AG10803 (cell line): ENCODE measurements at places on chromosomes 4 and X.
A peak's percentile ranks its signal among the peaks of the same experiment; 100 is the strongest.

DNA sequence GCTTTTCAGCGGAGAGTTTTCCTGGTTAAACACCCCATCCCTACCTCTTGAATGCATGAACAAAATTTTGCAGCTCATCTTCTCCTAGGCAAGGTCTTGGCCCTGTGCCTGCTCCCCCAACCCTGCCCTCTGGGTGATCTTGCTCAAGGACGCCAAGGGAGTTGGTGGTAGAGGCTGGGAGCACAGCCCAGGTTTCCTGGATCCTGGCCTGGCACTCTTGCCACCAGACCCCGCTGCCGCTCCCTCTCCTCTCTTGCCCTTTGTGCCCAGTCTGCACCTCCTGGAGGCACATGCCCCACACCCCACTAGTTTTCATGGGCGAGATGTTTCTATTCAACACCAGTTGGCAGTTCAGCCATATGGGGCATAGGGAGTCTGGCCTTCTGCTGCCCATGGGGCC, 37.3 kb downstream of the TSC22D3 start:
- no peak for DNase-seq

- DNase-seq = no peak
These were observed 126.6 kb upstream of the ACSL4 start for GRCh38 chrX:109859651-109860050.

DNA sequence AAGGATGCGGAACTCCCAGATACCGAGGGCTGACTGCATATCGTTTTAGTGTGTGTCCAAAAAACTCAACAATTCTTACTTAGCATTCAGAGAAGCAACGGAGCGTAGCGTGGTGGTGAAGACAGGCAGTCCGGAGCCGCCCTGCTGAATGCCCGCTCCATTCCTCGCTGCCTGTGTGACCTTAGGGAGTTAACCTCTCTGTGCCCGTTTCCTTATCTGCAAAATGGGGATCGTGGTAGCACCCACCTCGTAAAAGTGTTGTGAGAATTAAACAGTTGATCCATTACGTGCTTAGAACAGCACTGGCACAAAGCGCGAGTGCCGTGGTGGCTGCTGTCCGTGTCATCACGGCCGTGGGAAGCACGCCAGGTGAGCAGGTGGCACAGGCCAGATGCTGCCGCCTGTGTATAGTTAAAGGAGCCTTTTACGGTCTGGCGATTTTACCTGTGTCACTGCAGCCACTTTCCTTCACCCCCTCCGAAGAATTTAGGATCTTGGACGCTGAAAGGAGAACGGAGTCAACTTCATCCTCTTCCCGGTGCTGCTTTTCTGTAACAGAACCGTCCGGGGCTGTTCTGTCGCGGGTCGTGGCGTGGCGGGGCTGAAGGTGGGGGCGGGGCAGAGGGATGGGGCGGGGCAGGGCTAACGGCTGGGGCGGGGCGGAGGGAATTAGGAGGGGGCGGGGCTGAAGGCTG, 885 bp downstream of the CCDC110 start:
- DNase-seq = peak; percentile 12

DNA sequence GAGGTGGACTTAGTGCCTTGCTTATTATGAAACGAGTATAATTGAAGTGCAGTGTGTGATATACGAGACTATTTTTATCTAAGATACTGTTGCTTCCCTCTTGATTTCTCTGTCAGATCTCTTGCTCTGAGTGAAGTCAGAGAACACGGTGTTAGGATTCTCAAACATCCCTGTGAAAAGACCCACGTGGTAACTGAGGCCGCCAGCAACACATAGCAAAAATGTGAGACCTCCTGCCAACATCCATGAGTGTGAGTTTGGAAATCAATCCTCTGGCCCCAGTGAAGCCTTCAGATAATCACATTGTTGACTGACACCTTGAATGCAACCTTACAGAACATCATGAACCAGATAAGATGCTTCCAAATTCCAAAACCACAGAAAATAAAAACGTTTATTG, 954.4 kb downstream of the FAT4 start:
- peak; percentile 50 for DNase-seq

DNA sequence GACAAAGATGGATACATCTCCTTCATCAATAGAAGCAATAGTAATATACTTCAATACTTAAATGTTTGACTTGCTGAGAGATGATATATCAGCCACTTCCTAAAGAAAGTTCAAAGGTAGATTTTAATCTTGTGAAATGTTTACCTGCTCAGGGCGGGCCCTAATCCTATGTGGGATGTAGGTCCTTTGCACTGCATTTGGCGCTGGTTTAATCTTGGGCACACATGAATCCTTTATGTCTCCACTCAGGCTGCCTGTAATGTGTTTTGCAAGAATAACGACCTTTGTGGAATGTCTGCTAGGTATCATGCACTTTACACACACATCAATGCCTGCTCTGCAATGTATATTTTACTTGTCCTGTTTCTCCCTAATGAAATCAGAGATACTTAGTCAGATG, 368.7 kb downstream of the GBA3 start:
- no peak for DNase-seq

- no peak for DNase-seq
These were observed 139.6 kb upstream of the SMIM31 start for GRCh38 chr4:164614329-164614728.

DNA sequence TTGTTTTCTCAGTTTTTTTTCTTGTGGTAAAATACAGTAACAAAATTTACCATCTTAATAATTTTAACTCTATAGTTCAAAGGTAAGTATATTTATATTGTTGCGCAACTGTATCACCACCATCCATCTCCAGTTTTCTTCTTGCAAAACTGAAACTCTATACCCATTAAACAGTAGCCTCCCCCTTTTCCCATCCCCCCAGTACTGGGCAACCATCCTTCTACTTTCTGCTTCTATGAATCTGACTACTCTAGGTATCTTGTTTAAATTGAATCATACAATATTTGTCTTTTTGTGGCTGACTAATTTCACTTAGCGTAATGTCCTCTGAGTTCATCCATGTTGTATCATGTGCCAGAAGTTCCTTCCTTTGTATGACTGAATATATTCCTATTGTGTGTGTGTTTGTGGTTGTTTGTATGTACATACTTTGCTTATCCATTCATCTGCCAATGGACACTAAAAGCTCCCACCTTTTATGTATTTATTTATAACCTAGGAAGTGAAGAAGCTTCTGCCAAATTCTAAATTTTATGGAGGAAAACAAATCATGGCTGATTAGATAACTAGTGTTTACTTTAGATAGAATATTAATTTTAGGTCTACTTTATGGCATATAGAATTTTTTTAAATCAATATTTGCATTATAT, 10.0 kb downstream of the ABHD18 start:
- DNase-seq = no peak

DNA sequence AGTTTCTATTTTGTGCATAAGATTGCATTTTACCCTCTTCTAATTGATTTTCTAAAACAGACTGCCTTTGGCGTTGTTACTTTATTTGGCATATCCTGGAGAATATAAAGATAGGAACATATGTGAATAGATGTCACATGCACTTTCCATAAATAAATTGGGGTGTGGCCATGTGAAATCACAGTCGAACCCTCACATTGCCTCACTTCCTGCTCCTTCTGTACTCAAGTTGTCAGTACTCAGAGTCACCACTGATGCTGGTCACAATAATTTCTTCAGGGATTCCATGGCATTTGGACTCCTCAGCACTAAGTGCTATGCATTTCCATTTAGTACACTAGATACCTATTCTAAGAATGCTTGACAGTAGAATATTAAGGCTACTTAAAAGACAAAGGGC, 1.4 kb upstream of the EMCN start:
- no peak for DNase-seq

- DNase-seq = no peak
These were observed 1.2 kb downstream of the IRS4 start for GRCh38 chrX:108735091-108735678.

DNA sequence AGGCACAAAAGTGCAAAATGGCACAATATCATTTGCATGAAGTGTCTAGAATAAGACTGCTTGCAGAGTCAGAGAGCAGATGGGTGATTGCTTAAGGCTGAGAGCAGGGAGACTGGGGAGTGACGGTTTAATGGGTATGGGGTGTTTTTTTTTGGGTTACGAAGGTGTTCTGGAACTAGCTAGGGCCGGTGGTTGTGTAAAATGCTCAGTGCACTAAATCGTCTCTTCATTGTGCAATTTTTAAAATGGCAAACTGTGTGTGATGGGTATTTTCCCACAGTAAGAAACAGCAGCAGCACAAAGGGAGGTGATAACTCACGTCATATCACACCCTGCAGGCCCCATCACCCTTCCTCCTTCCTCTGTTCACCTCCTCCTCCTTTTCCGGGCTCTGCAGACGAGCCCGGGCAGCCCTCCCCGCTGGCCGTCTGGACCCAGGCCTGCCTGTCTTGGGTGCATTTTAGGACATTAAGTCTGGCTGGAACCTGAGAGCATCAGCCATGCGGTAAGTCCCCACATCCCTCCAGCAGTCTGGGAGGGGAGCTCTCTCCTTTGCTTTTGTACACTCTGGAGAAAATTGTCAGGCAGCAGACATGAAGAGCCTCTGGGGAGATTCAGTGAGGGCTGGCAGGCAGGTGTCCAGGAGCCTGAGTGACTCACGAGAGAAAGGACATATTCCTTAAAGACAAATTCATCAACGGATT, 42.7 kb downstream of the ASMT start:
- peak; percentile 35 for DNase-seq

DNA sequence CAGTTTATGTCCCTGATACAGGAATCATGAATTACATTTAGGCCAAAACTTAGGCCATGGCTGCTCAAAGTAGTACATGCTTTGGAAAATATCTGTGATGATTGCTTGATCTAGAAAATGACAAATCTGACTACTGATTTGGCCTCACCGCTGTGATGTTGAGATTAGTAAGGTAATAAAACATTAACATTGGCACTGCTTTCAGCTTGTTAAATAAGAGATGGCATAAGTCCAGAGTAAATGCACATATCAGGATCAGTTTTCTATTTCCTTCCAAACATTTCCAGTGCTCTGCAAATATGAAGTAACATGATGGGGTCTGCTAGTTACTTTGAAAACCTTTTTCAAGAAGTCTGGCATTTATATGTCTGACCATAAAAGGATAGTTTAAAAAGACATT, 687.3 kb upstream of the ACTRT1 start:
- no peak for DNase-seq

- no peak for DNase-seq
These were observed 27.6 kb upstream of the KCNIP4 start for GRCh38 chr4:21976166-21976565.

DNA sequence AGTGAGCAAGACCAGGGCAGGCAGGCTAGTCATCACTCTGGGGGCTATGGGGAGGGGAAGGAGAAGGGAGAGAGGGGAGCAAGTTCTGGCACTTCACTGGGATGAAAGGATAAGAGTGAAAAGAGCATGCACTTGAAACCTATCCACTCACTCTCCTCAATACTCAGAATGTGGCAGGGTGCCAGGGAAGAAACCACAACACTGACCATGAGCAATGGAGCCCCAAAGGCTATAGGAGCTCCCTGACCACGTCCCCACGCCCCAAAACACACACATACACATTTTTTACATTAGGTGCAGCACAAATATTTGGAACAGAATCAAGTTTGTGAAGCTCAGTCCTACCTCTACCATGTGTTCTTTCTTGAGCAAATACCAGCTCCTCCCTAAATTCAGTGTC, 132.2 kb downstream of the IDS start:
- DNase-seq = peak; percentile 3

DNA sequence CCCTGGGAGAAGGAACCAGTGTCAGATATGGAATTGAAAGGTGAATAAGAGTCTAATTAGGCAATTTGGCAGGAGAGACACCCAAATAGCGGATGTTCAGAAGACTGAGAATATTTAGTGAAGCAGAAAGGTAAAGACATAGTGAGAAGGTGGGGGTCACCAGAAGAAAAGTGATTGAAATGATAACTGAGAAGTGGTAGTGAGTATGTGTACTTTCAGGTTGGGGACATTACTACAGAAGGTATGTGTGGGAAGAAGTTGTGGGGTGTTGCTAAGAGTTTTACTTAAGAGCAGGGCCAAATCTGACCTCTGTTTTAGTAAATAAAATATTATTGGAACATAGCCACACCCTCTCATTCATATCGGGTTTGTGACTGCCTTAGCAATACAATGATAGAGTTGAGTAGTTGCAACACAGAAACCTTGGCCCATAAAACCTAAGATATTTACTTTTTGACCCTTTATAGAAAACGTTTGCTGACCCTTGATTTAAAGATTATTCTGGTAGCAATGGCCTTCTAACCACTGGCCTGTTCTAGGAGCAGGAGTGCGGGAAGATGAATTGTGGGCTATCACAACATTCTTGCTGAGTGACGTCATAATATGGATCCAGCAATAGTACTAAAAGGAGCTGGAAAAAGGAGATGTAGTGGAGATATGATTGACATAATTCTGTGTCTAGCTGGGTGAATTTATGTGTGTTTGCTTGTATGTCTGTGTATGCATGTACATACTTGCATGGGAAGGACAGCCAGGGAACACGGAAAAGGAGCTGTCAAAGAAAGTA, 115.3 kb downstream of the HS3ST1 start:
- no peak for DNase-seq

- peak; percentile 27 for DNase-seq
These were observed 25.7 kb downstream of the SLC9B2 start for GRCh38 chr4:103050736-103051436.

GRCh38 chrX:132486599-132487178, 2.1 kb downstream of the MBNL3 start:
- no peak for DNase-seq

GRCh38 chrX:115337491-115338144, 48.1 kb downstream of the LUZP4 start:
- peak; percentile 89 for DNase-seq

DNA sequence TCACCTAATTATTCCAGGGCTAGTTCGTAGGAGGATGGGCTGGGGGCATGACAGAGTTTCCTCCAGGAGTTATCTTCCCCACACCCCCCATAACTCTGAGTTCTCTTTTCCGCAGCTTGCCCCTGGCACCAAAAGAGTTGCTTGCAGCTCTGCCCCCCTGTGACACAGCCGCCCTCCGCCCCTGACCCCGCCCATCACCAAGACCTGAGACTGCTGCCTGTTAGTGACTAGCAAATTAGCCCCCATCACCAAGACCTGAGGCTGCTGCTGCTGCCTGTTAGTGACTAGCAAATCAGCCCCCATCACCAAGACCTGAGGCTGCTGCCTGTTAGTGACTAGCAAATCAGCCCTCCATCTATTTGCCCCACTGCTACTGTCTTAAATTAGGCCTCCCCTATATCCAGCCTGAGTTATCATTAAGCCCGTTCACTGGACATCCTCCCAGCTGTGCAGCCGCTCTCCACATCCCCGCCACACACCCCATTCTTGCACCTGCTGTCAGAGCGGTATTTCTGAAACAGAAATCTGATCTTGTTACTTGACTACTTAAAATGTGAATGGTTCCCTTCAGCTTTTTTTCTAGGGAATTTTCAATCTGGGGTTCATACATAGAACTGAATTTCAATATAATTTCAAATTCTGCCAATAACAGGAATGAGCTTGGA, 1.5 kb upstream of the PAPSS1 start:
- DNase-seq = no peak

GRCh38 chr4:10656988-10657387, 27.6 kb downstream of the CLNK start:
- no peak for DNase-seq
